ENCODE measurements at places on chromosomes 13 and 19.

GRCh38 chr19:28028881-28029444 lies 1184.0 kb downstream of the UQCRFS1 start:
- DNase-seq: no peak

DNA sequence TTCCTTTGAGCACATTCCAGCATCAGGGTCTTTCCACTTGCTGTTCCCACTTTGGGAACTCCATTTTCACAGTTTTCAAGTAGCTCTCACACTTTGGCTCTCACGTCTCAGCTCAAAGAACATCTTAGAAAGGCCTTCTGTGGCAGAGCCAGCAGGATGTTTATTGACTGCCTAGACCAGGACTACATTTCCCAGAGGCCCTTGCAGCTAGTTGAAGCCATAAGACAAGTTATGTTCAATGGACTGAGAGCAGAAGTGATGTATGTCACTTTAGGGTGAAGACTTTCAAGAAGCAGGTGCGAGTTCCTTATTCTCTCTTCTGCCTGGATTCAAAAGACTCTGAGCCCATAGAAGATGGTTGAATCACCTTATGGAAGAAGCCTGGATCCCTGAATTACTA lies 4.3 kb upstream of the HAUS5 start:
- no peak for DNase-seq

DNA sequence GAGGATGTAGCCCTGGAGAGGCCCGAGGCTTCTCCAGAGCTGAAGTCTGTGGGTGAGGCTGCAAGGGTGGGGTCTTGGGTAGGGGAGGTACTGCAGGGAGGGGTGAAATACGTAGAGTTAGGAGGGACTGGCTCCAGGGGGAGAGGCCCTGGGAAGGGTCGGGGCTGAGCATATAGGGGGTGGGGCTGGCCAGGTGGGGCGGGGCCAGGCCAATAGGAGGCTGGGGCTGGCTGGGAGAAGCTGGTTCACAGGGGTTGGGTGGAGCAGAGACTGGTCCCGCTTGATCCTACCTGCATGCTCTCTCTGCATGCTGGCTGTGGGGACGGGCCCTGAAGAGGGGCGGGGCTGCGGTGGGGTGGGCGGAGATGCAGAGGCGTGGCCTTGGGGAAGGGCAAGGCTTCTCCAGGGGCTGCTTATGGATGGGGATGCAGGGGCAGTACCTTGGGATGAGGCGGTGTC lies 51.9 kb downstream of the CELF5 start:
- DNase-seq: no peak

DNA sequence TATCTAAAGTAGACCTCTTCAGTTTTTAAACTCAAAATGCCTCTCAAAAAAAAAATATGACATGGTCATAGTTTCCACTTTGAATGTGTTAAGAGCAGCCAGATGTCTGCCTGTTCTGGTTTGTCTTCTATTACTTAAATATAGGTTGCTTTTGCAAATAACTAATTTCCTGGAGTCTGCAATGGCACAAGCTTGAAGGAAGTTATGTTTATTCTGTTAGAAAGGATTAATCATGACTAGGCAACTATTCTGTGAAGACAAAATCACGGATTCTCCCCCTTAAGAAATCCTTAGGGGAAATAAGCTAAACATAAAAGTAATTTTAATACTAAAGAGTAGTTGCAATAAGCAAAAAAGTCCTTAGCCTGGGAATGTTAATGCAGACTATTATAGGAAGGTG lies 26.3 kb downstream of the SKA3 start:
- DNase-seq: no peak

- no peak for DNase-seq
Measured at GRCh38 chr19:15161028-15161984, 39.5 kb downstream of the NOTCH3 start.

DNA sequence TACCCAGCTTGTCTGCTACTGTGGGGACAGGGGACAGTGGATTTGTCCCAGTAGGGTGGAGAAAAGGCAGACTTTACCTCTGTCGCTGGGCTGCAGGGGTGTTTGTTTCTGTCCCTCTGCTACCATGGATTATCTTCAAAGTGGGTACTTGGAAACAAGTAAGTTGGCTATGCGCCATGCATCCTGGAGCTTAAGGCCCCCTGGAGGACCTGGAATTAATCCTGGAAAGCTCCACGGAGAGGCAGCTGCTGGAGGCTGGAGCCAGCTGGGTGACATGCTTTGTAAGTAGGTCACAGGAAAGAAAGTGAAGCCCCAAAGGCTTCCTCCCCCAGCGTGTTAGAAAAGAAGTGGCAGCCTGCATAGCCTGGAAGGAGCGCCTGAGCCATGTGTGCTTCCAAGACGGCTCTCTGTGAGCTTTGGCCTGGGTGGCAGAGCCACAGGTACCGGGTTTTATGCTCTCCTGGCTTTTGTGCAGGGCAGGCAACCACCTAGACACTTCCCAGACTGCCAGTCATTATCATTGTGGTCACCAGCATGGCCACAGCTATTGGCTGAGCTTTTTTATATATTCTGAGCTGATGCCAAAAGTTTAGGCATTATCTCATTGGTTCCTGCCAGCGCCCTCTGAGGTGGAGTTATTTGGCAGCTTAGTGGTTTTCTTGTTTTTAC lies 9.5 kb downstream of the B3GLCT start:
- DNase-seq: no peak

GRCh38 chr19:49157445-49158224 lies at the start of gene TRPM4:
Gene TRPM4, plus strand, starts transcription at chr19:49157792. Its CDS starts 75 bp downstream, at chr19:49157867.
- DNase-seq: no peak

DNA sequence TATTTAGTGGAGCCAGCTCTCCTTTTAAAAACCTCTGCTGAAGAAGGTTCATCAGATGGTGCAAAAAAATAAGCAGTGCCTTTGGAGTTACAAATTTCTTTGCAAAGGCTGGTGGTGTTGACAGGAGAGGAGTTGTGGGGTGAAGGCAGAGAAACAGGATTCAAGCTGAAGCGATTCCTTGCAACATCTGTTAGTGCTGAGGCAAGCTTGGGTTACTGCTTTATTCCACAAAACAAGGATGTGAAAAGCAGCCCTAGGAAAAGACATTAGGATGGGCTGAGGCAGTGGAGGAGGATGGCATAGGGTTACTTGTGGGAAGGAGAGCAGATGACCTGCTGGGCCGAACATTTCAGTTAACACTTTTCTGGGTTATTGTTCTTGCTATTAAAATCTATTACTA lies 390.7 kb downstream of the DLEU7 start:
- DNase-seq: no peak

GRCh38 chr19:39369200-39369599 lies 21.7 kb downstream of the PAF1 start:
- DNase-seq: no peak

GRCh38 chr13:27370305-27370872 lies 54.0 kb upstream of the GTF3A start:
- no peak for DNase-seq

DNA sequence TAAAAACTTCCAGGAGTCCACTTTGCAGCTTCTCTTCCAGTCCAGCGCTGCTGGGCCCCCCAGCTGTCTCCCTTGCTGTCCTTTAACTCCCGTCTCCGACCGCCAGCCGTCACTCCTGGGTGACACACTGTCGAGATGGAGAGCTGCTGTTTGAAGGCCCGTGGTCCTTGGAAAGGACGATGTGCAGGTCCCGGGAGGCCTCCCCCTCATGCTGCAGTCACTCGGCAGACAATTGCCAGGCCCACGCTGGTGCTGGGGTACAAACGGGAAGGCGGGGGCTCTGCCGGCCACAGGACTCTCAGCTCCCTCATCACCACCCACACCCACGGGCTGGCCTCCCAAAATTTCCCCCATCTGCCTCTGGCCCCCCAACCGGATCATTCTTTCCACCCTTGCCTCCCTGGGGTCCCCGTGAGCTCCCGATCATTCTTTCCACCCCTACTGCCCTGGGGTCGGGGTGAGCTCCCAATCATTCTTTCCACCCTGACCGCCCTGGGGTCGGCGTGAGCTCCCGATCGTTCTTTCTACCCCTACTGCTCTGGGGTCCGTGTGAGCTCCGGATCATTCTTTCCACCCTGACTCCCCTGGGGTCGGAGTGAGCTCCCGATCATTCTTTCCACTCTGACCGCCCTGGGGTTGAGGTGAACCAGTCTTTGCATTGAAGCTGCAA lies 16.0 kb upstream of the ZNF554 start:
- DNase-seq: no peak
